Epithelial cell of alveolus of lung (primary cell): ENCODE measurements at places on chromosomes 1 and 21. TPM values are rescaled to one million over a fixed set of nuclear protein-coding genes. Genes with fewer than 3 reads are reported as not detected.

NUDT4B gene
- 36.4 and 38.8 TPM in 2 replicates for total RNA-seq

NBPF4 gene
- not detected in 2 replicates for total RNA-seq

C1orf185 gene
- not detected in 2 replicates for total RNA-seq

BARHL2 gene
- total RNA-seq, result not detected in 2 replicates

PDPN gene
- 15.3 and 18.2 TPM in 2 replicates for total RNA-seq

LAPTM5 gene
- total RNA-seq, result 0.39 and 3.7 TPM in 2 replicates

TTC39A gene
- 0.26 and 0.40 TPM in 2 replicates for total RNA-seq

TMIGD3 gene
- total RNA-seq, result not detected in 2 replicates

TCHH gene
- under 0.01 TPM in 1 of 2 replicates, not detected in the other for total RNA-seq
